ENCODE measurements at places on chromosomes 6 and 20. TPM values are rescaled to one million over a fixed set of nuclear protein-coding genes. Genes with fewer than 3 reads are reported as not detected.

- H3K4me1 ChIP-seq = no peaks in the 10 kb centered on the region
- DNase-seq = no peak
- H3K4me3 ChIP-seq = no peak overlapping the region
- H3K36me3 ChIP-seq = no peaks in the 10 kb centered on the region
- H3K27ac ChIP-seq = no peak overlapping the region
These were observed 428.3 kb downstream of the CBLN4 start for GRCh38 chr20:55576981-55577380.

DNA sequence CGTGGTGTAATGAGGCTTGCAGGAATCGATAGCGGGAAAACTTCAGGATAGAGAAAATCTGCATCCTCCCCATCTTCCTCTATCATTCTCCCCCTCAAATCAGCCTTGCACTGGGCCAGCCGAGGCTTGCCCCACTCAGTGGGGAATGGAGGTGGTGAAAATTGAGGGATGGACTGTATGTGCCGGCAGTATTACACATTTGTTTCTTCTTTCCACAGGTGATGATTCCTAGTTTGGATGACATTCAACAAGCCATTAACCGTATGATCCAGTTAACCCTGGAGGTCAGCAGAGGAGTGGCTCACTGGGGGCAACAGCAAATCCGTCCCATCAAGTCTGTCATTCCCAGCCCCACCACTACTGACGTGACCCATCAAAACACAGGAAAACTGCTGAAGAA lies 100.1 kb downstream of the DNAH8 start:
- H3K36me3 ChIP-seq = no peaks in the 10 kb centered on the region
- no peak for DNase-seq
- no peaks in the 10 kb centered on the region for H3K27me3 ChIP-seq
- no peak overlapping the region for H3K27ac ChIP-seq

GRCh38 chr6:136979206-136979605 lies 57.1 kb downstream of the SLC35D3 start:
- no peaks in the 10 kb centered on the region for H3K4me1 ChIP-seq
- no peaks in the 10 kb centered on the region for H3K36me3 ChIP-seq
- no peak overlapping the region for H3K4me3 ChIP-seq
- no peak for DNase-seq

GRCh38 chr6:14149053-14149738 lies 31.6 kb downstream of the CD83 start:
- H3K27ac ChIP-seq = no peak overlapping the region
- H3K4me1 ChIP-seq = no peaks in the 10 kb centered on the region
- H3K36me3 ChIP-seq = no peaks in the 10 kb centered on the region
- H3K4me3 ChIP-seq = no peak overlapping the region

The KIF25 gene
- polyA plus RNA-seq = 0.33 TPM

The PDE10A gene
- polyA plus RNA-seq = 0.78 TPM

Data from stomach (tissue), 19 donors.